ENCODE measurements at places on chromosomes 13 and 19. TPM values are rescaled to one million over a fixed set of nuclear protein-coding genes. Genes with fewer than 3 reads are reported as not detected.
A peak's percentile ranks its signal among the peaks of the same experiment; 100 is the strongest.

The CASP14 gene
- total RNA-seq: not detected

The CEACAM3 gene
- 0.53 TPM for total RNA-seq

The FXYD5 gene
- total RNA-seq: 16.8 TPM

The CTXN1 gene
- total RNA-seq: not detected

The CYP4F11 gene
- total RNA-seq: not detected

The FCAR gene
- 1.7 TPM for total RNA-seq

The TSSK6 gene
- 0.45 TPM for total RNA-seq

The OXGR1 gene
- not detected for total RNA-seq

The ZNF540 gene
- total RNA-seq: 3.7 TPM

The SIGLEC5 gene
- total RNA-seq: not detected

The TEX29 gene
- total RNA-seq: 0.42 TPM

The PPM1N gene
- total RNA-seq: not detected

The FGF22 gene
- total RNA-seq: not detected

The SHISA2 gene
- 0.28 TPM for total RNA-seq

The ZNF480 gene
- total RNA-seq: 13.4 TPM

DNA sequence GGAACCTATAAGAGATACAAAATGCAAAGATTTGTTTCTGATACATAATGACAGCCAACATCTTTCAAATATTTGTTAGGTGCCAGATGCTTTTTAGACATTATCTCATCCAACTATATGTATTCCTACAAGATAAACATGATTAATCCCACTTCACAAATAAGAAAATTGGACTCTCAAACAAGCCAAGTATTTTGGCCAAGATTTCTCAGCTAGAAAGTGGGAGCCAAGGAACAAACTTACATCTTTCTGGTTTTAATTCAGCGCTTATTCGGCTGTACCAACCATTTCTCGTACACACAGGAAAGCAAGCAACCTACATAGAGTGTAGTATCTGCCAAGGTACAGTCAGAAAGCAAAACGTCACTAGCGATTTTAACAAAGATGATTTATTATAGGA is 85.7 kb upstream of the SERP2 start:
- DNase-seq: no peak
- no peak overlapping the region for H3K27ac ChIP-seq
- peaks cover 12% of the 10 kb centered on the region for H3K4me1 ChIP-seq
- H3K4me3 ChIP-seq: no peak overlapping the region

DNA sequence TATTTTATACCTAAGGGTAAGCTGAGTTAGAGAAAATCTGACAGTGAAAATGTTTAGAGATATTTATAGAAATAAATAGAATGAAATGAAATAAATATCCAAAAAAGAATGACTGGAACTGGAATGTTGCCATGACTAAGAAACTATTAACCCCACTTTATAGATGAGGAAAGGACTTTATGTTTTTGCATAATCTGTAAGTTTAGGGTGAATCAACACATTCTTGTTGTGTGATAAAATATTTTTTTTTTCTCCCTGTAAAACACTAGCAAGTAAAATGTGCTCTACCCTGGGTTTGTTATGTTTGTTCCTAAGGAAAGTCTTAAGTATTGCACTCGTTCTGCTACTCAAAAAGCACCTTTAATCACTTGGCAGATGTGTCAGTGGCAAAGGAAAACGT is 83.8 kb upstream of the KL start:
- no peaks in the 10 kb centered on the region for H3K27me3 ChIP-seq
- no peaks in the 10 kb centered on the region for H3K4me1 ChIP-seq
- DNase-seq: no peak
- no peak overlapping the region for H3K4me3 ChIP-seq
- H3K27ac ChIP-seq: no peak overlapping the region
- no peaks in the 10 kb centered on the region for H3K36me3 ChIP-seq

DNA sequence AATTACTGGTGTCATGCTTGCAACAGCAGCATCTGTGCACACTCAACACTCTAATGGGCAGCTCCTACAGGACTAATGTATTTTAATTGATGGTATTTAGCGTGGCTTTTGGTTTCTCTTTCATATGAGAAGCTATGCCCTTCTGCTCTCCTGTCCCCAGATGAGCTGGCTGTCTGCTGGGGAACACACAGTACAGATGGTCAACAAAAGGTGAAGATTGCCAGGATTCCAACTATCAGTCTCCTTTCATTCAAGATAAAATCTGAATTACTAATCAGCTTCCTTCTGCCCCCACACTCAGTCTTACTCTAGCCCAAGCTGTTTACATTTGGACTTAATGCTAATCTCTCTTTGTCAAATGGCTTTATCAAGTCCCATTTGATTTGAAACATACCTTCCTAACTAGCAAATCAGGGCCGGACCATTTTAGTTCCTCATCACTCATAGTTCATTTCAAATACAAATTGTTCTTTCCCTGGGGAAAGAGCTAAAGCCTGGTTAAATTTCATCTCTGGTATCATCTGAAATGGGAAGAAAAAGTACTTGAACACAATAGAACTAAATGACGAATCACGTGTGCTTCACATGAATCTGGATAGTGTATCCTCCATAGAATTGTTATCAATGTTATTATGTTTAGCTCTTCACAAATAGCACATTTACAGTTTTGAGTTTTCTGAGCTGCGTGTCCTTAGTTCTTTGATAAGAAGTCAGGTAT is 988.0 kb downstream of the PCDH17 start:
- H3K4me3 ChIP-seq: no peak overlapping the region
- H3K36me3 ChIP-seq: no peaks in the 10 kb centered on the region
- no peaks in the 10 kb centered on the region for H3K4me1 ChIP-seq
- no peaks in the 10 kb centered on the region for H3K27me3 ChIP-seq

DNA sequence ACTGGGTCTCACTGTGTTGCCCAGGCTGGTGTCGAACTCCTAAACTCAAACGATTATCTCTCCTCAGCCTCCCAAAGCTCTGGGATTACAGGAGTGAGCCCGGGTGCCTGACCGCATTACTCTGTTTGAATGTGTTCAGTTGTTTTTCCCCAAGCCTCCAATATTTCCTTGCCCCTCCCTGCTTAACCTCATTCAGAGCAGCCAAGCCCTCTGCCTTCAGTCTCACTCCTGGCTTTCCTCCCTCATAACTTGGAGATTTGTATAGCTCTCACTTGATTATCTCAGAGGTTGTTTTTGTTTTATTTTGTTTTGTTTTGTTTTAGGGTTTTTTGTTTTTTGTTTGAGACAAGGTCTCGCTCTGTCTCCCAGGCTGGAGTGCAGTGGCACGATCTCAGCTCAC is 11.4 kb downstream of the EPHX3 start:
- H3K4me3 ChIP-seq: no peak overlapping the region
- H3K27ac ChIP-seq: no peak overlapping the region
- H3K27me3 ChIP-seq: no peaks in the 10 kb centered on the region
- no peak for DNase-seq

DNA sequence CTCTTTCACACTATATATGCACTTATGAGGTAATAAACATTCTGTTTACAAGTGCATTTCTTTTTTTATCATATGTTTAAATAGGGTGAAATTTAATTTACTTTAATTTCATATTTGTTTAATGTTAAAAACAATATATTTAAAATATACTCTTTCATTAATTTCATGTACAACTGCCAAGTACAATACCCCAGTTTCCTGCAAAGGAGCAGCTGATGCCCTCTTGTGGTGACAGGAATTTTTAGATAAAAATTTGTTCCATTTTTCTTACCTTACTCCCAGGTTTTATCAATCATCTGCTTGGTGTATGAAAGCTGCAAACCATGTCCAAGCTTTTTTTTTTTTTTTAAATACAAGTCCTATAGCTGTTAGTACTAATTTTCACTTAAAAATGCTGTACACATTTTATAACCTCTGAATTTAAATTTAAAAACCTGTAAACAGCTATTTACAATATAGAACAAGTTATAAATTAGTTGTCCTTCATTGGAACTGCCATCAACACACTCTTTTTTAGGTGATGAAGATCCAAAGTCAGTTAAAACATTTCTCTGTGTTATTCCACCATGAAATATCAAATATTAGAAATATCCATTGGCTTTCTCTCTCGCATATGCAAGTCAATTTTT is 4.9 kb downstream of the PCDH20 start:
- H3K4me3 ChIP-seq: no peak overlapping the region
- no peak for DNase-seq
- no peaks in the 10 kb centered on the region for H3K4me1 ChIP-seq
- H3K36me3 ChIP-seq: no peaks in the 10 kb centered on the region
- no peak overlapping the region for H3K27ac ChIP-seq
- peaks cover 38% of the 10 kb centered on the region for H3K27me3 ChIP-seq

DNA sequence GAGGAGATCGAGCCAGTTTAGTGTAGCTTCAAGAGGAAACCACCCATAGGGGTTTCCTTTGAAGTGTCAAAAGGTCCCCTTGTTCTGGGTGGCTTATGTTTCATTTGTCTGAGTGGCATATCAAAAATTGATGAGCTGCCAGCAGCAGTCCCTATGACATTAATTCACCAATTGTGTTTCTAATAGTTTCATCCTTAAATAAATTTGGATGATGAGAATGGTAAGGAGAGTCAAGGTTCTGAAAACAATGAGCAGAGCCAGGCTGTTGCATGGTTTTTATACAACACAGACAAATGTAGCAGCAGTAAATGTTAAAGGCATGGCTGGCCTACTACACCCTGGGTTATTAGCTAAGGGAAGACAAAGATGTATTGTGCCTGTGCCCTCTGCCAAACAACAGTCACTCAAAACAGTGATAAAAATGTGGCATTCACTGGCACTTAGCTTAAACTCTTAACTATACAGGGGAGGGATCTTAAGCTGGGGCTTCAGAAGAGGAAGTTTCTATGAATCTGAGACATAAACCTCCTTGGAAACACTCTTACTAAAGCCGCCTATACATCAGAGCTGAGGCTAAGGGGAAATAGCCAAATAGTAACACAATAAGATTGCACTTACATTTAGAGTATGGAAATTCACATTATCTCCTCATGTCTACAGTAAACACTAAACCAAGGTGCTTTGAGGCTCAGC is 200.5 kb downstream of the POU4F1 start:
- no peak overlapping the region for H3K4me3 ChIP-seq
- no peak overlapping the region for H3K27ac ChIP-seq
- H3K4me1 ChIP-seq: no peaks in the 10 kb centered on the region
- no peak for DNase-seq

- H3K4me3 ChIP-seq: peak overlapping the region; percentile 20
- DNase-seq: no peak
- H3K36me3 ChIP-seq: peaks cover 17% of the 10 kb centered on the region
- no peaks in the 10 kb centered on the region for H3K27me3 ChIP-seq
Observed at GRCh38 chr13:23609414-23609760, 39.2 kb downstream of the TNFRSF19 start.

DNA sequence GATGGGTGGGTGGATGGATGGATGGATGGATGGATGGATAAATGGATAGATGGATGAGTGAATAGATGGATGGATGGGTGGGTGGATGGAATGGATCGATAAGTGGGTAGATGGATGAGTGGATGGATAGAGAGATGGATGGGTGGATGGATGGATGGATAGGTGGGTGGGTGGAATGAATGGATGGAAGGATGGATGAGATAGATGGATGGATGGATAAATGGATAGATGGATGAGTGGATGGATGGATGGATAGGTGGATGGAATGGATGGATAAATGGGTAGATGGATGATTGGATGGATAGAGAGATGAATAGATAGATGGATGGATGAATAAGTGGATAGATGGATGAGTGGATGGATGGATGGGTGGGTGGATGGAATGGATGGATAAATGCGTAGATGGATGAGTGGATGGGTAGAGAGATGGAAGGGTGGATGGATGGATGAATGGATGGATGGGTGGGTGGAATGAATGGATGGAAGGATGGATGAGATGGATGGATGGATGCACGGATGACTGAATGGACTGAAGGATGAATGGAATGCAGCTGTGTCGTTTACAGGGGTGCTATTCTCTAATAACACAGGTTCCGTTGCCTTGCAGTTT is 21.8 kb downstream of the PRR22 start:
- no peak overlapping the region for H3K4me3 ChIP-seq
- no peaks in the 10 kb centered on the region for H3K36me3 ChIP-seq
- no peak for DNase-seq
- H3K27ac ChIP-seq: no peak overlapping the region
- H3K27me3 ChIP-seq: peaks cover 5% of the 10 kb centered on the region
- no peaks in the 10 kb centered on the region for H3K4me1 ChIP-seq

DNA sequence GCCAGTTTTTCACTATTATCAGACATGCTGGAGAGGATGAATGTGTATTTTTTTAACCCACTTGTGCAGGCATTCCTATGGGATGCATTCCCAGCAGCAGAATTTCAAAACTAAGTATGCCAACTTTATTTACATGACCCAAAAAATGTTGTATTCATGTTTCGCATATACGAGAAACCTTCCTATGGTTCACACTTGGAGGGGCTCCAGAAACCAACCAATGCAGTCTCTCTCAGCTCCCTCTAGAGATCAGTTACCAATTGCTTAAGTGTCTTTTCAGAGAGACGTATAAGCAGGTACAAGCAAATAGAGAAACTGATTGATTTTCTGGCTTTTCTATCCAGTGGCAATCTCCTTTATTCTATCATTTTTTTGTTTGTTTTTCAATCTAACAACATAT is 5.5 kb upstream of the PTOV1 start:
- peaks cover 7% of the 10 kb centered on the region for H3K4me1 ChIP-seq
- no peak overlapping the region for H3K27ac ChIP-seq
- DNase-seq: no peak
- no peak overlapping the region for H3K4me3 ChIP-seq
- H3K36me3 ChIP-seq: no peaks in the 10 kb centered on the region

DNA sequence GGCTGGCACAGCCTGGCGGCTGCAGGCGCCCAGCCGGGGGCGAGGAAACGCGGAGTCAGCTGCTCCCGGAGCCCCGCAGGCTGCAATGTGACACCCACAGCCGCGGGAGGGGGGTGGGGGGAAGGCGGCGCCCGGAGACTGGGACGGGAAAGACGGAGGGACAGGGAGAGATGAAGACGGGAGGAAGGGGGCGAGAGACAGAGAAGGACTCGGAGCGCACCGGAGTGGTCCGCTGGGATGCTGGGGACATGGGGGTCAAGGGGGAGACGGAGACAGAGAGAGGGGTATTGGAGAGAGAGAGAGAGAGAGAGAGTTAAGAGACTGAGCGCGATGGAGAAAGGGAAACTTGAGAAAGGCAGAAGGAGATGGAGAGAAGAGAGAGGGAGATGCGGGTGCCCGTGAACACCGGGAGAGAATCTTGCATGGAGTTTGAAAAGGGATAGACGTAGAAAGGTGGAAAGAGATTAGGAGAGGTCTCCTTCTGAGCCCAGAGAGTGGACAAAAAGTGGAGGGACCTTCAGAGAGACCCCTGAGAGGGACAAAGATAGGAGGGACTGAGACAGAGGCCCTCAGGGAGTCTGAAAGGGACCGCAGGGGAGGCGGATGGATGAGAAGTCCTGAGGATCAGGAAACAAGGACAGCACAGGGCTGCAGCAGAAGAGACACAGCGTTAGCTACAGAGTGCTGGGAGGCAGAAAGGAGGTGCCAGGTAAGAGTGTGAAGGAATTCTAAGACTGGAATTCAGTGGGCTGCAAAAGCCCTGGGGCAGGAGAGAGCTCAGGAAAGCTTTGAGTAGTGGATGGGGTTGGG is 1.0 kb downstream of the SCN1B start:
- H3K4me1 ChIP-seq: peaks cover 11% of the 10 kb centered on the region
- H3K27me3 ChIP-seq: no peaks in the 10 kb centered on the region
- H3K27ac ChIP-seq: peak overlapping the region; percentile 10

- H3K4me1 ChIP-seq: no peaks in the 10 kb centered on the region
- H3K27me3 ChIP-seq: no peaks in the 10 kb centered on the region
- DNase-seq: no peak
- H3K36me3 ChIP-seq: no peaks in the 10 kb centered on the region
- no peak overlapping the region for H3K4me3 ChIP-seq
Observed at GRCh38 chr13:85166891-85167290, 632.3 kb downstream of the SLITRK6 start.

Data from heart right ventricle (tissue), 16 donors.